ENCODE measurements at places on chromosomes 4 and X.

- H3K4me3 ChIP-seq, result no peak overlapping the region
- H3K36me3 ChIP-seq, result no peaks in the 10 kb centered on the region
- H3K4me1 ChIP-seq, result peaks cover 21% of the 10 kb centered on the region
These were observed 48.1 kb upstream of the DHRSX start for GRCh38 chrX:2548711-2549423.

DNA sequence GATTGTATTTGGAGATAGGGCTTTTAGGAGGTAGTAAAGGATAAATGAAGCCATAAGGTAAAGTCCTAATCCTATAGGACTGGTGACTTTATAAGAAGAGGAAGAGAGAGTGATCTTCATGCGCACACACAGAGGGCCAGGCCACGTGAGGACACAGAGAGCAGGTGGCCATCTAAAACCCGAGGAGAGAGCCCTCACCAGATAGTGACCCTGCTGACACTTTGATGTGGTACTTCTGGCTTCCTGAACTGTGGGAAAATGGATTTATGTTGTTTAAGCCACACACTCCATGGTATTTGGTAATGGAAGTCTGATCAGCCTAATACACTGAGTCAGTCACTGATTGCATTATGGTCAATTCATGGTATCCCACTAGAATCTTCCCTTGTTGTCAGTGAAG is 164.9 kb upstream of the TAPT1 start:
- no peaks in the 10 kb centered on the region for H3K36me3 ChIP-seq
- no peaks in the 10 kb centered on the region for H3K27me3 ChIP-seq
- DNase-seq, result no peak
- H3K4me1 ChIP-seq, result no peaks in the 10 kb centered on the region

DNA sequence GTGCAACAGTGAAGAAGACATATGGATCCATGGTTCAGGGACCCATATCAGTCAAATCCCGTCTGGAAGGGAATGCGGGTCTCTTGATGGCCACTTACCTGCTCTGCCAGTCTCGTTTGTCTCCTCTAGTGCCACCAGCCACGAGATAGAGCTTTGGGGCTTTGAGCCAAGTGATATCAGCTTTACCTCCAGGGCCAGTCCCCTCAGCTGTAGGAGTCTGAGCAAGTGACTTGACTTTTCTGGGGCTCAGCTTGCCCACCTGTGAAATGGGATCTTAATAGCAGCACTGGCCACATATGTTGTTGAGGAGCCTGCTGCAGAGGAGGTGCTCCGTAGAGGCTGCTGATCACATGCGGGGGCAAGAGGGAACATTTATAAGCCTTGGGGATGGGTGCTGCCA is 1.2 kb downstream of the SLC2A9 start:
- DNase-seq, result no peak
- no peaks in the 10 kb centered on the region for H3K36me3 ChIP-seq
- H3K4me1 ChIP-seq, result peaks cover 51% of the 10 kb centered on the region
- no peak overlapping the region for H3K4me3 ChIP-seq
- peak overlapping the region; percentile 91 for H3K27ac ChIP-seq

GRCh38 chr4:60617731-60618130 is 582.4 kb upstream of the ADGRL3 start:
- H3K4me1 ChIP-seq, result no peaks in the 10 kb centered on the region
- H3K4me3 ChIP-seq, result no peak overlapping the region
- H3K27ac ChIP-seq, result no peak overlapping the region
- no peaks in the 10 kb centered on the region for H3K36me3 ChIP-seq

- no peaks in the 10 kb centered on the region for H3K36me3 ChIP-seq
- no peak overlapping the region for H3K27ac ChIP-seq
- no peak overlapping the region for H3K4me3 ChIP-seq
These were observed 15.7 kb upstream of the SLC10A4 start for GRCh38 chr4:48467442-48467841.

DNA sequence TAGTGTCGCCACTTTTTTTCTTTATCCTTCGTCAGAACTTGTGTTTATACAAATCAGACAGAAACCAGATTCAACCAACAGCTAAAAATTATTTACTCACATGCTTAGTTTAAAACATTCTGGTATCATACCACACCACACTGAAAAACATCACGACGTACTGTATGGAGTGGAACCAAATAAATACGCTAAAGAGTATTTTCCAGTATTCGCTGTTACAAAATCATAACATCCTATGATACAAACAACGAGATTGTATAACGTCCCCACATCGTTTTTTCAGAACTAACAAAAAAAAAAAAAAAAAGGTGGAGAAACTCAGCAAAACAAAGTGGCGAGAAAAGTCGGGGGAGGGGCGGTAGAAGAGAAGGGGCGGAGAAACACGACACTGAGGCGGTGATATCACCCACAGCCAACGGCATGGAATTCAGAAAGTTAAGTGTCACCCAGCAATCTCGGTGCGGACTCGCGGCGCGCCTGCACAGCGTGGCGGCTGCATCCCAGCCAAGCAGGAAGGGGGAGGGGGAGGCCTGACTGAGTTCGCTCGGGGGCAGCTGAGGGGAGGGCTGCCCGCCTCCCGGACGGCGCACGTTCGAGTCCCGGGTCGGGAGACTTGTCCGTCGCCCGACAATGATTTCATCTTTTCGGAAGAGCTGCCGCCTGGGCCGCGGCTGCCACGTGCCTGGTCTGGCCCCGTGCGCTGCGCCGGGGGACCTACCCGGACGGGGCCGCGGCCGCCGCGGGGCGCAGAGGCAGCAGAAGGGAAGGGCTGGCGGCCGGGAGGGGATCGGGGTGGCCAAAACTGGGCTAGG is 920 bp downstream of the SETD7 start:
- no peaks in the 10 kb centered on the region for H3K36me3 ChIP-seq
- H3K4me3 ChIP-seq, result peak overlapping the region; percentile 77
- no peak for DNase-seq
- peaks cover 62% of the 10 kb centered on the region for H3K4me1 ChIP-seq
- peak overlapping the region; percentile 98 for H3K27ac ChIP-seq

DNA sequence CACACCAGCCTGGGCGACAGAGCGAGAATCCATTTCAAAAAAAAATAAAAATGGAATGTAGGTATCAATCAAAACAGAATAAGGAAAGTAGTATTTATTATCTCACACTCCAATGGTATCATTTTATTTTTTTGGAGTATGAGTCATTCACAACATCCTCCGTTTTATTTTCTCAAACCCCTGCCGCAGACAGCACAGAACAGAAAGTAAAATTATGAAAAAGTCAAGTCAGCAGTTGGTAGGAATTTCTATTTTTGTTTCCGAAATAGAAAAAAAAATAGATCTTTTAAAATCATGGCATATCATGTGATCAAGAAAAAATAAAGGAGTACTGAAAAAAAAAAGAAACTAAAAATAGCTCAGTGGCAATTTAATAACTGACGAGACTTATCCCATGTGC is 490.7 kb upstream of the TENM3 start:
- H3K36me3 ChIP-seq, result no peaks in the 10 kb centered on the region
- no peak overlapping the region for H3K27ac ChIP-seq
- DNase-seq, result no peak
- no peaks in the 10 kb centered on the region for H3K4me1 ChIP-seq
- no peaks in the 10 kb centered on the region for H3K27me3 ChIP-seq

All from vagina (tissue), 2 donors.